ENCODE measurements at places on chromosomes 6 and 20.

- no peak for DNase-seq
These were observed 7.1 kb downstream of the BAG6 start for GRCh38 chr6:31645325-31645724.

DNA sequence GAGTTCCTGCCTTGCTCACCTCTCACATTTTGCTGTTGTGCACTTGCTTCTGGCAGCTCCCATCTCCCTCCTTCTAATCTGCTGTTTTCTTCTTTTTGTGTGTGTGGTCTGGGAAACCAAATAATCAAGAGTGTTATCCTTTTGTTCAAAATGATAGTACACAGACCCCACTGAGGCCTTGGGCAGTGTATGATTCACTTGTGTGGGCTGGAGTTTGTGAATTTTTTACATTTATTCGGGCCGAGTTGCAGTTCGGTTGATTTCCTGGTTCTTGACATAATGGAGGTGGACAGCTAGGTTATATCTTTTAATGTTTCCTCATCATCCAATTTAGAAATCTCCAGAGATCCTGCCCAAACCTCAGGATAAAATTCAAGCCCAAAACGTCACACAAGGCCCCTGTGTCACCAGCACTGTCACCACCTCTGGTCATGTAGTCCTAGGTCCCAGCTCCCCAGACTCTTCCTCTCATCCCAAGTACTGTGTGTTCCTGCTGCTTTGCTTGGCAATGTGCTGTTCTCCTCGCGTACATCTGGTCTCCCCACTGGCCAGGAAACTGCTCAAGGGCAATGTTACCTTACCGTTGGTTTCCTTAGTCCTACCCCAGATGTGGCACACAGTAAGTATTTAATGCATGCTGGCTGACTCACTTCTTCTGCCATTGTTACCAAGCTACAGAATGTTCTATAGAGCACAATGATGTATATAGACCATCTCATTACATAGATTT, 55.7 kb upstream of the PHACTR2 start:
- no peak for DNase-seq

DNA sequence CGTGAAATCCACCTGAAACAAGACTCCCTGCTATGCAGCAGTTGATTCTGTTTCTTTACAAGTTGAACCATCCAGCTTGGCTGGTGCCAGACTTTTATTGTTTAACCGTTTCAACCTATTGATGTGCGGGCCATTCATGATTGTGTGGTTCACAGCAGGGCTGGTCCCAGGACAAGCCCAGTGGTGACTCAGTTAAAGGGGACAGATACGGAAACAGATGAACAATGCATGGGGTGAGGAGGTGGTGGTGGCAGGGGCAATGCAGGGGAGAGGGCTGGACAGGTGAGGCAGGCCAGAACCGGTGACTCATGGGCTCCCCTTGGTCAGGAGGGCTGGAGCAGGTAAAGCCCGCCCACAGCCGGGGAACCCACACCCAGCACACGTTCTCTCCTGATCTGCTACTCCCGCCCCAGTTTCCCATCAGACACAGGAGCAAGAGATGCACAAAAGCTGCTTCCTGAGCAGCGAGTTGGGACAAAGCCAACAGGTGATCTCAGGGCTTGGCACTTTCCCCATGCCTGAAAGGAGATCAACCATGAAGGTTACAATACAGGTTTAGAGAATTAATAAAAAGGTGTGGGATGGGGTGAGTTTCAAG, 232.2 kb downstream of the LY86 start:
- no peak for DNase-seq

DNA sequence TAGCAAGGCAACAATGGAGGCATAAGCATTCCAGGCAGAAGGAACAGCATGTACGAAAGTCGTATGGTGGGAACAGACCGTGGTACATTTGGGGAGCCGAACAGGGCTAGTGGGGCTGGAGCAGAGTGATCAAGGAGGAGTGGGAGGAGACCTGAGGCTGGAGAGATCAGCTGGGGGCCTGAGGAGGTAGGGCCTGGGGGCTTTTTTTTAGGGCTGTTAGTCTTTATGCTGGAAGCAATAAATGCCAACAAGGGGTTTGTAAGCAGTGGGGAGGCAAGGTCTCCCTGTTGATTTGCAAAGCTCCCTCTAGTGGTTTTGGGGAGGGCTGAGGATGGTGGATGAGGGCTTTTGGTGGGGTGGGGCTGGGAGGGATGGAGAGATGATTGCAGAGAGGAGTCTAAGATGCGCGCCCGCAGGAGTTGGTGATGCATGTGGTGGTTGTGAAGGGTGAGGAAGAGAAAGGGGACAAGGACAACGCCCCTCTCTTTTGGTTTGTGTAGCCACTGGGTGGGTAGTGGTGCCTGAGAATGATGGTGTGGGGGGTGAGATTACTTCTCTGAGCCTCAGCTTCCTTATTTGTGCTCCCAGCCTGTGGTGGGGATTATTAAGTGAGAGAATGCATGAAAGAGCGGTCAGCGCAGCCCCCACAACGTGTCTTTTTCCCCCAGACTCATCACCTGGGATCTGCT, 74.1 kb upstream of the TOX2 start:
- DNase-seq, result no peak

GRCh38 chr6:134316733-134317431, 1.0 kb downstream of the SGK1 start:
- peak; percentile 79 for DNase-seq

GRCh38 chr6:147202516-147203310, 1.5 kb upstream of the STXBP5 start:
- DNase-seq, result peak; percentile 100

- DNase-seq, result no peak
These were observed 17.3 kb downstream of the VSTM2L start for GRCh38 chr20:37920270-37920669.

- no peak for DNase-seq
These were observed 33.2 kb upstream of the AKAP7 start for GRCh38 chr6:131101911-131102680.

DNA sequence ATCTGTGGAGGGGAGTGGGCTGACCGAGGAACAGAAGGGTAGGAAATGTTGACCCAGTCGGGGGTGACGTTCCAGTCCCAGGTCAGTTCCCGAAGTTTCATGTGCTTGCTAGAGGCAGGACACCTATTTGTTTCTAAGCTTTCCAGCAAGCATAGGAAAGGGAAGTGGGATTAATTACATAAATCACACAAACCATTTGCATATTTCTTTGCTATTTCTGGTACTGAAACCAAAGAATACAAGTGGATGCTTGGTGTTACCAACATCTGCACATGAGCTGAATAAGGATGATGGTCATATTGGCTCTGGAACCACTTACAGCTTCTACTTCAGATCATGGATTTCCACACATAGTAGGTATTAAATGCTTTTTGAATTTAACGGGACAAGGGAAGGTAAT, 546.5 kb downstream of the PRKN start:
- DNase-seq, result no peak

DNA sequence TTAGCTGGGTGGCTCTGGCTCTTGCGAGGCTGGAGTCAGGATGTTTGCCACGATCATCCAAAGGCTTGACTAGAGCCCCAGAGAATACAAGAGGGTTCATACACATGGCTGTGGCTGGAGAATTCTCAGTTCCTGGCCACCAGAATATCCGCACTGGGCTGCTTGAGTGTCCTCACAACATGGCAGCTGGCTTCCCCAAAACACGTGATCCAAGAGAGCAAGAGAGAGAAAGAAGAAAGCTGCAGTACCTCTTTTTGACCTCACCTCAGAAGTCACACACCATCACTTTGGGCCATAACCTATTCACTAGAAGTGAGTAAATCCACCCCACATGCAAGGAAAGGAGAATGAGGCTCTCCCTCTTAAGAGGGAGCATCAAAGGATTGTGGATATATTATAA, 21.5 kb upstream of the BPIFB1 start:
- no peak for DNase-seq

- no peak for DNase-seq
These were observed 127.4 kb downstream of the GJA10 start for GRCh38 chr6:90021711-90022110.

DNA sequence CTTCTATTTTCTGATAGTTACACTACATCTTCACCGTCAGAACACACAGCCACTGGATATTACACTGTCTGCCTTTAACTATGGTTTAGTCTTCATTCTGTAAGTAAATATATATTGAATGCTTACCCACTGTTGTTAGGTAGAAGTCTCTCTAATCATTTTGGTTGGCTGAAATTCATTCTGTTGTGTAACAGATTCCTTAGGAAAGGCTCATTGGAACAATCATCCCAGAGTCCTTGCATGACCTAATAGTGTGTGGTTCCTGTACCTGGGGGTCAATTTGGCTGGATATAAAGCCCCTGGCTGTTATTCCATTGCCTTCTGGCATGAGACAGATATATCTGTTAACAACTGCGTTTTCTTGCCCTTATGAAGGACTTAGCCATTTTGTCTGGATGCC, 9.9 kb downstream of the BLOC1S5 start:
- DNase-seq, result no peak

GRCh38 chr6:77095936-77096627, 367.2 kb downstream of the HTR1B start:
- no peak for DNase-seq

DNA sequence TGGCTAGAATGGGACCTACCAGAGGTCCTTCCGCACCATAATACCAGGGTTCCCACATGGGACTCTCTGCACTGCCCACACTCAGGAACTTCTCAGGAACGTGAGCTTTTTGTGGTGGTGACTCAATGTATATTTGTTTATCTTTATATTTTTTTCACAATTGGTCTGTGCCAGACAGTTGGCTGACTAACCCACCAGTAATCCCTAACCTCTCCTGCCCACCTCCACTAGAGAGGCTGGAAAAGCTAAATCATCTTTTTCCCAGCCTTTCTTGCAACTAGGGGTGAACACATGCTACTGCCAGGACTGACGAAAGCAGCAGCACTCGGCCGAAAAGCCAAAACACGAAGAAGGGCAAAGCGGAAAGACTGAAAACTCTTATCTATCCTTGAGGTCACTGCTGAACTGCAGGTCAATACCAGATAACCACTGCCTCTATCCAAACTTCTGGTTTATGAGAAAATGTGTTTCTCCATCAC, 112.9 kb downstream of the TRERF1 start:
- no peak for DNase-seq

DNA sequence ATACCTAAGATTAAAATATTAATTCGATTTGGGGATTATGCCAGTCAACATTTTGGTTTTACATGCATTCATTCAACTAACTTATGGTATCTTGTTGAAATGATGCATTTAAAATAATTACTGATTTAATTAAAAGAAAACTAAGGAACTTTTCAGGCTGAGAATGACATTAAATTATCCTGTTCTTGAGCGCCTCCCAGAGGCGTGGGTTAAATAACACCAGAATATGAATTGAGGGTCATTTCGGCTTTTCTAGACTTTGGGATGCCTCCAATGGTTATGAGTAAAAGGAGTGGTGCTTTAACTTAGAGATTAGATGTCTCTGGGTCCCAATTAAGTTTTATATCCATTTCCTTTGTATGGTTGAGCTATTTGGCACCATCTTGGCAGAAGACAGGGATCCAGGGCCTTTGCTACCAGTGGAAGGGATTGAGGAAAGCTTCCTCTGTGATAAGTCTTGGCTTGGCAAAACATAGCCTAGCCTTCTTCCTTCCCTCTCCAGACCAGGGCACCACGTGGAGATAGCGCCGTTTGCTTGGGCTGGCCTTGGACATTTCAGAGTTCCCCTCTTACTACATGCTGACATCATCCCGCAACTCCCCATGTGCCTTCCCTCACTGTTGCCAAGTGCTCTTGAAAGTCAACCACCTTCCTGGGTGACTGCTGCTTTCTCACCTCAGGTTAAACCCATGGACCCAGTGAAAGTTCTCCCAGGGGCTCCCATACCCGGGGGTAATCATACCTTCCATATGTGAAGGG, 28.7 kb downstream of the GNAS start:
- DNase-seq, result no peak

GRCh38 chr6:38262609-38263008, 377.1 kb downstream of the BTBD9 start:
- peak; percentile 97 for DNase-seq

- DNase-seq, result no peak
These were observed 1.4 kb downstream of the C6orf132 start for GRCh38 chr6:42140756-42141602.

DNA sequence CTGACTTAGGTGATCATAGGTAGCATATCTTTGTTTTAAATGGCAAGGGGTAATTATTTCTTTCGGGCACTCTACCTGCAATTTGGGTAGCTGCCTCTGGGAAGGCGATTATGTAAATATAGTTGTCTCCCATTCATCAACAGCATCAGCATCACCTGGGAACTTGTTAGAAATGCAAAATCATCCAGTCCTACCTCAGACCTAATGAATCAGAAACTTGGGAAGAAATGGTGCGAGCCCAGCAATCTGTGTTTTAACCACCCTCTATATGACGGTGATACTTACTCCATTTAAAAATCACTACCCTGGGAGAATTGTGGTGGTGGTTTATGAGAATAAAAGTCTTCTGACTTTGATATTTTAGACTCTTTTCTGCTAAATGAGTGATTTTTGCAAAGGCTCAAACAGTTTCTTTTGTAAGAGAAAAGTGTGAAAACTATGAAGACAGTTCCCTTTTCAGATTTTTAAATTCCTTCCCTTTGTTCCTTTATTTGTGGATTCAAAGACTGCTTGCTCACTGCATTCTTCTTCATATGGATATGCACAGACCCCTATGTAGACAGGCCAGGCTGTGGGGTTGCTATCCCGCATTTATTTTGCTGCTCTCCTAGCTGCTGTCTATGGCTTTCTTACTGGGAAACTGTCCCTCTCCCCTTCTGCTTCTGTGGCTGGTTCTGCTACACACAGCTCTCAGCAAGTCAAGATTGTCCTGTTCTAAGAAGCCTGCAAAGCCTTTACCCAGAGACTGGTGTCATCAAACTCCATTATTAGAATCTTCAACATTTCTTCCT, 365.3 kb downstream of the RNF144B start:
- no peak for DNase-seq

GRCh38 chr6:135395136-135395535, 102.4 kb downstream of the AHI1 start:
- DNase-seq, result no peak

GRCh38 chr6:17178326-17178725, 76.5 kb downstream of the STMND1 start:
- no peak for DNase-seq

DNA sequence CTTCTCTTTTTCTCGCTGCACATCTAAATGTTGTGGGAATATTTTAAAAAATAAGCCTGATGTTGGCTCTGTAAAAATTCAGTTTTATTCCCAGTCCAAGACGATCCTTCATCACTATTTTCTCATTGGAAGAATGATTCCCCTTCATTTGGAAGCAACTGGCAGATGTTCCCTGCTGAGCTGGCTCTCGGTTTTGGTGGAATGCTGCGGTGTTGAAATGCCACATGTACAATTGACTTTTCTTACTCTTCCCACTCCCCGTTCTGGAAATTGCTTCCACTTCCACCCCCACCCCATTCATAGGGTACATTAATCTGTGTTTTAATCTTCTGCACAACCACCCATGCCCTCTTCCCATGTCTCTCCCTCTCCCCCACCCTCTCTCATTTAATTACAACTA, 496.3 kb upstream of the MAP3K7 start:
- DNase-seq, result no peak

DNA sequence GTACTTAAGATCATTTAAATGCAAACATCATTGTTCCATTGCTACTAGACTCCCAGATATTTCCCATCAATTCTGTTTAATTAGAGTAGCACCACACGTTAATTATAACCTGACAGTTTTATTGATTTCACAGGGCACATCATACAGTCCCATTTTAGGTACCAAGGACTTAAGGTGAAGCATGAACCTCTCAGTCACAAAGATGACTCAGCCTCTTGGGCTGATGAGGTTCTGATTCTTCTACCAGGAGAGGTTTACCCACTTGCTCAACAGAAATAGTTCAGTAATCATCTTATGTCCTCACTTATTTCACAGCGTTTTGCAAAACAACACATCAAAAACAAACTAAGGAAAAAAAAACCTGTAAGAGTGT, 98.5 kb downstream of the HIVEP2 start:
- no peak for DNase-seq

All from pons (tissue), 1 donor.